ENCODE measurements at places on chromosomes 16 and 17. TPM values are rescaled to one million over a fixed set of nuclear protein-coding genes. Genes with fewer than 3 reads are reported as not detected.

Gene ZNF750
- not detected for polyA plus RNA-seq

Gene SERPINF2
- polyA plus RNA-seq: 0.59 TPM

Gene LRRC37A2
- 8.2 TPM for polyA plus RNA-seq

Gene TNFRSF12A
- polyA plus RNA-seq: not detected

Gene SLC12A3
- not detected for polyA plus RNA-seq

Gene AOC2
- polyA plus RNA-seq: not detected

Gene CCL11
- polyA plus RNA-seq: not detected

Gene SHBG
- polyA plus RNA-seq: not detected

Gene FASN
- 0.50 TPM for polyA plus RNA-seq

Data from naive B cell (primary cell).